ENCODE measurements at places on chromosomes 11 and 22.

- no peak for DNase-seq
Observed at GRCh38 chr11:36116161-36116560, 172.3 kb downstream of the LDLRAD3 start.

- DNase-seq = no peak
Observed at GRCh38 chr11:13174090-13174489, 103.5 kb upstream of the BMAL1 start.

DNA sequence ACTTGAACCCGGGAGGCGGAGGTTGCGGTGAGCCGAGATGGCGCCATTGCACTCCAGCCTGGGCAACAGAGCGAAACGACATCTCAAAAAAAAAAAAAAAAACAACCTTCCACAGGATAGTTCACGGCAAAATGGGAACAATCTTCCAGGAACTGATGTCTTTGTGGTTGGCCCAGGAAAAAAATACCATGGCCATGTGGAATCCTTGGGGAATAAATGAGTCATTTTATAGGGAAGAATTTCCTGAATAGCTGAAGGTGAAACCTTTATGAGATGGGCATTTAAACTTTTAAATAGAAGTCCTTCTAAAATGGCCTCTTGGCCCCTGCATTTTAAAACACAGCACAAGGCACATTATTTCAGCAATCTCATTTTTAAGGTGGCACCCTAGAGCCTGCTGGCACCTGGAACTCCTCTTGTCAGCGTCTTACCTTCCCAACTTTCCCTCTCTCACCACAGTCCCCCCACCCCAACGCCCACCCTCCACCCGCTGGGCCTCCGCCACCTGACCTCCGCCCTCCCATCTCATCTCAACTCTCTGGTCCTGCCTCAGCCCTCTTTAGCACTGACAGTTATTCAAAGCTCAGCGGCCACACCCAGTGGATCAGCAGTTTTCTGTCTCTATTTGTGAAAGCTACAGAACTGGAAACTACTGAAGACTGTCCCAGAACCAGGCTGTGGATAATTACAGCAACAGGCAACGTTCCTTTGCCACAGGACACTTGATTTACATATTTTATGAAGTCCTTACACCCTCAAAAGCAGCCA, 43.1 kb downstream of the SCGB1A1 start:
- DNase-seq = no peak

- no peak for DNase-seq
Observed at GRCh38 chr11:23502389-23502788, 642.1 kb upstream of the CCDC179 start.

All from stimulated activated CD4-positive, alpha-beta T cell treated with anti-CD3 and anti-CD28 coated beads, Interleukin-1b, Interleukin-23, amount 100 ng/mL, for 48 hours (primary cell).